H7 (cell line): ENCODE measurements at places on chromosomes 1 and 21. TPM values are rescaled to one million over a fixed set of nuclear protein-coding genes. Genes with fewer than 3 reads are reported as not detected.

The S100A7A gene
- total RNA-seq = not detected in 2 replicates

DNA sequence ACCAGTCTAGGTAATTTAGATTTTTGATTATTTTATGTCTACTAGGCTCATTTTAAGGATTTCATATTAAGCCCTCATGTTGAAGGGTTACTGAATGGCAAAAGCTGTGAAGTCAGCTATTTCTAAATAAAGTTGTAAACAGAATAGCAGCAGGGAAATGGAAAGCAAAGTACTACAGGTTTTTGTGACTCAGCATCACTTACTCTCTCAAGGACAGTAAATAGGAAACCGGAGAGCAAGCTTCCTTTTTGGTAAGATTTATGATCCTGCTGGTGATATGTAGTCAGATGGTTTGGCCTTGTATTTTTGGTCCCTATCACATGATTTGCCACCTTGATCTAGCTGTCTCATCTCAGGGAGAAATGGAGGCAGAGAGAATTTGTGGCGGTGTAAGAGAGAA is 226.0 kb downstream of the RPS6KC1 start:
- no peak for DNase-seq

DNA sequence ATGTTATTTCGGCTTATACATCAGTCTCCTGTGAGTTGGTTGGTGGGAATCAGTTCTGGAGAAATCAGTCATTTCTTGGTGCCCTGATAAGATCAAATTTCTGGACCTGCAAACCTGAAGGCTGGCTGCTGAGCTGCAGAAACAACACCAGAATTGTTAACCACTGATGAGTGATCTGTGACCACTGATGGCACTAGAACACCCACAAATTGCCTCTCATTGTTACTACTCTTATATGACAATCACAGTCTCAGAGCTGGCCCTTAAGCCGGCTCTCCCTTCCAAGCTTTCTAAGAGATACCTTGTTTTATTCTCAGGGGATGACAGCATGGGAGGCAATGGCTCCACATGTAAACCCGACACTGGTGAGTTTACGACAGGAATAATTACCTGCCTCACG is 1.9 kb downstream of the C1orf162 start:
- DNase-seq = no peak

GRCh38 chr21:29854795-29855194 is 85.0 kb downstream of the GRIK1 start:
- DNase-seq = no peak

- DNase-seq = peak; percentile 49
Observed at GRCh38 chr1:2644171-2644570, 11.4 kb upstream of the MMEL1 start.

DNA sequence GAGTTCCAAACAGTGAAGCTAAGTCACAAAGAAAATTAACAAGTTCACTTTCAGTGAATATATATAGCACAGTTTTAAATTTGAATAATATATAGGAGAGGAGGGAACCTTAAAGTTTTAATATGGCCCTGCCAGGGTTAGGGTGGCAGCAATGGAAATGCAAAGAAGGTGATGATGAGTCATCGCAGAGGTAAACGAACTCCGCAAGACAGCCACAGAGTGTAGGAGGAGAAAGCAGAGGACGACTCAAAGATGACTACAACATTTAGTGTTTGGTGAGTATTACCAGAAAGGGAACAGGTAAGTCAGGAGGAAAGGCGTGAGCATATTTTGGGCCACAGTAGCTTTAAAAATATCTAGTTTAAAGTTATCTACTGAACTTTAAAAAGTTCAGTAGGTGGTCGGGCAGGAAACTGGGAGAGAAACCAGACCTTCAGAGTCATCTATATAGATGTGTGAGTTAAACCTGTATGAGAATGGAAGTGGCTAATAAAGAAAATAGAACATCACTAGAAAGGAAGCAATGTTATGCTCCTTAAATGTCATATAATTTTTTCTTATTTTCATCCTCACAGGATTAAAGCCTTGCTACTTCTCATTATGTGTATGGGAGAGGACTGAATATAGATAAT is 75.7 kb downstream of the UCHL5 start:
- DNase-seq = no peak

DNA sequence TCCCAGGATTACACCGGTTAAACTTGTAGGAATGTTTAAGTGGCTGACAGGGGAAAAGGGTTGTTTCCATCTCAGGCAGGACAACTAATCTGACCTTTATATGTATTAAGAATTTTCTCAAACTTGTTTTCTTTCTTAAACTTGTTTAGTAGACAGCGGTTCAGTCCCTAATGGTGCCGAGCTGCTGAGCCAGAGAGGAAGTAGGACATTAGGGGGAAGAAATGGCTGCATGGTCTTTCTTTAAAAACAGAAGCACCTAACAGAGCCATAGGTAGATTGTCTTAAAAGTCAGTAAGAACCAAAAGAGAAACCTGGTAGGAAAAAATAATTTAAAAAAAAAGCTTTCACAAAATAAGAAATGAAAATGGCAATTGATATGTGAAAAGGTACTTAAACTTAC is 3.3 kb downstream of the GBP4 start:
- DNase-seq = no peak
